Stimulated activated CD4-positive, alpha-beta T cell treated with anti-CD3 and anti-CD28 coated beads, TNF-alpha, amount 100 ng/mL, for 24 hours (primary cell): ENCODE measurements at places on chromosomes 6 and 20.
A peak's percentile ranks its signal among the peaks of the same experiment; 100 is the strongest.

DNA sequence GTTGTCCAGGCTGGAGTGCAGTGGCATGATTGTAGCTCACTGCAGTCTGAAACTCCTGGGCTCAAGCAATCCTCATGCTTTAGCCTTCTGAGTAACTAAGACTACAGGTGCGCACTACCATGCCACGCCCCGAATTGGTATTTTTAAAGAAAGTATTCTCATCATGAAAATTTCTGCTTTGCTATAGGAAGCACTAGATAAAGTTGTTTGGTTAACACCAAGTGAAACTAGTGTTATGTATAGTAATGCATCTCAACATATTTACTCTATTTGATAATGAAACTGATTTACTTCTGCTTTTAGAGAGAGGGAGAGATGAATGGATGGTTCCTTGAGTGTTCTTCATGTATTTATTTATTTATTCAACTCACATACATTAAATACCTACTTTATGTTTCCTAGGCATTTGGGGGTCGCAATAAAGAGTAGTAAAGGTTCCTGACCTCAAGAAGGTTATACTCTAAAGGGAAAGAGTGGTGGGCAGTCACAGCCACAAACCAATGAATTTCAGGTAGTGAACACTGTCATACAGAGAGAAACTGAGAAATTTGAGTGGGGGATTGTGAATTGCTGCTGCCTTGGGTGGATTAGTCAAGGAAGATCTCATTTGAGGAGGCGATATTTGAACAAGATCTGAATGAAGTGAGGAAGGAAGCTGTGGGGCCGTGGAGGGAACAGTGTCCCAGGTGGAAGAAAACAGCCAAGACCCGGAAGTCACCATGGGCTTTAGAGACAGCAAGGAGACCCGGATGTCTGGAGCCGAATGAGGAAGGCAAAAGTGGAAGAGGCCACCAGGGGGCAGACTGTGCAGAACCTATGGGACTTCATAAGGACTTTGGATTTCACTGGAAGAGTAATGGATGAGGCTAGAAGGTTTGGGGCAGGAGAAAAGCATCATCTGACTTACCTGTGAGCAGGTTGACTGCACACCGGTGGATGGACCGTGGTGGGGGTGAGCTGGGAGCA is 185.6 kb downstream of the TSHZ2 start:
- DNase-seq = peak; percentile 19

DNA sequence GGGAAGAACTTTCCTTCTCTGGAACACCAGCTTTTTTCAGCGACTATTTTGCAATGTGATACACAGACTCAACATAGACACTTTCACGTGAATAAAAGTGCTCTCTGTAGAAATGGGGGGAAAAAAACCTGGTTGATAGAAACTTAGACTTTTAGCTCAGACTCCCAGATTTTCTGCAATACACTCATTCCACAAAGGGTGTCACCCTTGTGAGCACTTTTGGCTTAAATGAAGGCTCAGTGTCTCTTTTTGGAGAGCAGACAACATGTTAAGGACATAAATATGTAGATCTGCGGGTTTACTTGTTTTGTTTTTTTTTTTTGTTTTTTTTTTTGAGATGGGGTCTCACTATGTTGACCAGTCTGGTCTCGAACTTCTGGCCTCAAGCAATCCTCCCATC is 579.6 kb downstream of the PTPRT start:
- DNase-seq = no peak

GRCh38 chr20:61414455-61414991 is 162.5 kb downstream of the CDH4 start:
- DNase-seq = no peak

- DNase-seq = no peak
Observed at GRCh38 chr6:34235307-34236130, 1.2 kb upstream of the HMGA1 start.

DNA sequence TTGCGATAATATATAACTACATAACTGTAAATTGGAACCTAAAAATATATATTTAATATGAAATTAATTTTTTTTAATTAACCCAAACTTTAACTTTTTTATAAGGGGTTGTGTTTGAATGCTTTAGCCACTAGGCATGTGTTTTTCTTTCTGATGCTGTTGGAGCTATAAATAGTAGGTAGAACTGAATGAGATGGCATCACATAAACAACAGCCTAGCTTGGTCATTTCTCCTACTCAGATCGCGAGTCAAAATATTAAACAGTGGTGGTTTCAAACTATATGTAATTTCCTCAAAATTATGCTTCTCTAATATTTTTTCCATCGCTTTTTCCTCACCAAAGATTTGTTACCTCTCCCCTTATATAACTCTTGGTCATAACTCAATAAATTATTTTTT is 243.2 kb downstream of the ARID1B start:
- DNase-seq = no peak

- DNase-seq = no peak
Observed at GRCh38 chr6:113854531-113855499, 2.3 kb upstream of the MARCKS start.

DNA sequence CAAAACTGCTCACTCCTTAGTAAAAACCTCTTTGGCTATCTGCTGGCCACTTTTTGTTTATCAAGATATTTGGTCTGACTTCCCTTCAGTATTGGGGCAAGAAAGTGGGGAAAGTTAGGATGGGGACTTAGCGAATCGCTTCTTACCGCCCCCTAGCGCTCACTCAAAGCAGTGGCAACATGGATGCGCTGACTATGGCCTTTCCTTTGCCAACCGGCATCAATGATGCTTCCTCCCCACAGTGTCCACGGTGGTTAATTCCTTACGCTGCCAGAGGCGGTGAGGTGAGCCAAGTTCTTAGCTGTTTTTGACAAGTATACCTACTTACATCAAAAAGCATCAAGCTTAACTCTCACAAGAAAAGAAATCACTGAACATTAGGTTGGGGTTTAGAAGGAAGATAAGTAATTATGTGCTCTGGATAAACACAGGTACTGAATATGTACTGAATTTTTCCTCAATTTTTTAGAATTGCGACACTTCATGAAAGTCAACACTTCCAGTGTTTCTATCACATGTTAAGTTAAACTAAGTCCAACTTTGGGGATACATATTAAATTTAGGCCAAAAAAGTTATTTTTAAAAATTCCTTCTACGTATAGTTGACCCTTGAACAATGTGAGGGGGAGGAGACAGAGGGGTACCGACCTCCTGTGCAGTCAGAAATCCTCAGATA is 86.7 kb downstream of the GMDS start:
- no peak for DNase-seq

- no peak for DNase-seq
Observed at GRCh38 chr6:159533568-159533967, 159.5 kb downstream of the SOD2 start.

DNA sequence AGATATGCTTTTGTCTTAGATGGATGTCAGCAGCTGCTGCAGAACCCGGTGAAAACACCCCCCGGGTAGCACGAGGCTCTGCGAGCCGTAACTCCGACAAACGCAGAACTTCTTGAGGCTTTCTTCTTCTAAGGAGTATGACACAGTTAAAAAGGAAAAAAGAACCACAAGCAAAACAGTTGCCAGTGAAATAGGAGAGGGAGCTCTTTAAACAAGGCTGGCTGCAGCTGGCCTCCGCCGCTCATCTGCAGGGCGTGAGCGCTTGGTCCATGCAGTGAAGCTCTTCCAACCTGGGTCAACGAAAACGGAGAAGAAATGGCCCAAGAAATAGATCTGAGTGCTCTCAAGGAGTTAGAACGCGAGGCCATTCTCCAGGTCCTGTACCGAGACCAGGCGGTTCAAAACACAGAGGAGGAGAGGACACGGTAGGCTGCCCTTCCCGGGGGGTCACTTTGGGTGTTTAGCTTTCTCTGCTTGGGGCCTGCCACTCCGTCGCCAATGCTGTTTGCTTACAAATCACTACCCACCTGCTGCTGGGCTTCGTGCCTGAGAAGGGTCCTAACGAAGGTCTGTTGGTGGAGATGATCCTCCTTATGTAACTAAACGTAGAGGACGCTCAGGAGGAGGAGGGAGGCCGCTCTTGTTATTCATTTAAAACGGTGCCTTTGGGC is 13.2 kb downstream of the SYTL3 start:
- DNase-seq = no peak

- DNase-seq = peak; percentile 2
Observed at GRCh38 chr6:164106345-164106769, 691.8 kb downstream of the QKI start.

- no peak for DNase-seq
Observed at GRCh38 chr6:154624038-154624599, 109.1 kb upstream of the SCAF8 start.

DNA sequence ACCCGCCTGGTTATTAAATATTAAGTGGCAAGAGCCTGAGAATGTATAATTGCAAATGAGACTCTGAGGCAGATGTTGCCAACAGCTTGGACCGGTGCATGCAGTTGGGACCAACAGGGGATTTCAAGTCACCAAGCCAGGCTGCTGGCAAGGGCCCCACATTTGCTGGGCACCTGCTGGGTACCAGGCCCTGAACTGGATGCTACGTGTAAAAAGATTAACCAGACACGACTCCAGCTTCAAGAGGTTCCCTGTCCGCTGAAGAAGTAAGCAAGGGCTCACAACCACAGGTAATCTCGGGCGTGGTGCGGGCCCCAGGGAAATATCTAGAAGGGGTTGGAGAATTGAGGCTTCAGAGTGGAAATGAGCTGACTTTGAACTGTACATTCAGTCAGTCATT is 13.2 kb upstream of the SIRPA start:
- no peak for DNase-seq

DNA sequence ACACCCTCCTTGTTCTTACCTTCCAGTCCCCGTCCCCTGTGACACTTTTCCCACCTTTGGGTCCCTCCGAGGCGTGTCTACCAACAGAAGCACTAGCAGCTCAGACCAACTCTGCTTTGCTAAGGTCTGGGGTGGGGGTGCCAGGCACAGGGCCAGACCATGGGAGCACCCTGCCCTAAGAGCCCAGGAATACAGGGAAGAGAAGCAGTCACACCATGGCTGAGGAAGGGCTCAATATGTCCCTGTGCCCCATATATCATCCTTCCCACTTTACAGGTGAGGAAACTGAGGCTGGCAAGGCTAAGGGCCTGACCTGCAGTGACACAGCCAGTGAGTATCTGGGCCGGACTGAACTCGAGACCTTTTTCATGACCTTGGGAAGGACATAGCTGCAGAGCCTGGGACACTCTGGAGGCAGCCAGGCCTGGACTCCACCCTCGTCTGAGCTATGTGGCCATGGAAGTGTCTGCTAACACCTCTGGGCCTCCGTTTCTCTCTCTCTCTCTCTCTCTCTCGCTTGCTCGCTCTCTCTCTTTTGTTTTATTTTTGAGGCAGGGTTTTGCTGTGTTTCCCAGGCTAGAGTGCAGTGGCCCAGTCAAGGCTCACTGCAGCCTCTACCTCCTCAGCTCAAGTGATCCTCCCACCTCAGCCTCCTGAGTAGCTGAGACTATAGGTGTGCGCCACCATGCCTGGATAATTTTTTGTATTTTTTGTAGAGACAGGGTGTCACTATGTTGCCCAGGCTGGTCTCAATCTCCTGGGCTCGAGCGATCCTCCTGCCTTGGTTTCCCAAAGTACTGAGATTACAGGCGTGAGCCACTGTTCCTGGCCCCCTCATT is 156.7 kb downstream of the GRM4 start:
- DNase-seq = no peak

DNA sequence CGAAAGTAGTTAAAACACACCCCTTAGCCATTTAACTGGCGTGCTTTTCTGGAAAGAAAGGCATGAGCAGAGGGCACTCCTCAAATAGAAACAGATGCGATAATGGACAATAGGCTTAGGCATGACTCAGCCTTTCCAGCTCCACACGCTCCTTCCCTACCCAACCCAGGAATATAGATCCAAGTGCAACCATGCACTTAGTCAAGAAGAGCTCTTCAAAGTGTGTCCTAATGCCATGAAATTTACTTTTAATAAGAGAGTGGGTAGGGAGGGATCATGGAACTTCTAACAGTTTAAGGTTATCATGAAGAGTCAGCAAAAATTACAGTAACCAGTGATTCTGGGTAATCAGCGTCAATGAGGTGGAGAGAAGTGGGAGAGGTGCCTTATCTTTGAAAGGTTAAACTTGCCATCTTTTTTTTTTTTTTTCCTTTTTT is 2.4 kb upstream of the EFHC1 start:
- DNase-seq = no peak

DNA sequence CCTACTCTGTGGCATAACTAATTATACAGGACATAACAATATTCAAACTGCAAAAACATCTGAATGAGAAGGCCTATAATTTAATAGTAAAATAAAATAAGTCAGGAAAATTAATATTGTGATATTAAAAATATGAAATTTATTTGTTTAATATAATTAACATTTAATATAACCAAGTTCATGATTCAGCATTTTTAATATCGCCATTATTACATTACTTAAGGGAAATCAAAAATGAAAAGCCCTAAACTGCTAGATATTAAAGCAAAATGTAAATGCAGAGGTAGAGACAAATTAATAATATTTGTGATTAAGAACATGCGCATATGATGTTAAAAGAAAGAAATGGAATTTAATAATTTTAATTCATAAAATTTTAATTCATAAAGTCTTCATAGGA is 683.4 kb upstream of the EYS start:
- no peak for DNase-seq

GRCh38 chr6:111959766-111960165 is 86.5 kb upstream of the FYN start:
- no peak for DNase-seq

GRCh38 chr6:15879371-15880261 is 216.8 kb upstream of the DTNBP1 start:
- peak; percentile 76 for DNase-seq

- no peak for DNase-seq
Observed at GRCh38 chr6:116139917-116140316, 14.0 kb upstream of the COL10A1 start.

GRCh38 chr20:19944772-19945459 is 72.2 kb upstream of the NAA20 start:
- peak; percentile 4 for DNase-seq

DNA sequence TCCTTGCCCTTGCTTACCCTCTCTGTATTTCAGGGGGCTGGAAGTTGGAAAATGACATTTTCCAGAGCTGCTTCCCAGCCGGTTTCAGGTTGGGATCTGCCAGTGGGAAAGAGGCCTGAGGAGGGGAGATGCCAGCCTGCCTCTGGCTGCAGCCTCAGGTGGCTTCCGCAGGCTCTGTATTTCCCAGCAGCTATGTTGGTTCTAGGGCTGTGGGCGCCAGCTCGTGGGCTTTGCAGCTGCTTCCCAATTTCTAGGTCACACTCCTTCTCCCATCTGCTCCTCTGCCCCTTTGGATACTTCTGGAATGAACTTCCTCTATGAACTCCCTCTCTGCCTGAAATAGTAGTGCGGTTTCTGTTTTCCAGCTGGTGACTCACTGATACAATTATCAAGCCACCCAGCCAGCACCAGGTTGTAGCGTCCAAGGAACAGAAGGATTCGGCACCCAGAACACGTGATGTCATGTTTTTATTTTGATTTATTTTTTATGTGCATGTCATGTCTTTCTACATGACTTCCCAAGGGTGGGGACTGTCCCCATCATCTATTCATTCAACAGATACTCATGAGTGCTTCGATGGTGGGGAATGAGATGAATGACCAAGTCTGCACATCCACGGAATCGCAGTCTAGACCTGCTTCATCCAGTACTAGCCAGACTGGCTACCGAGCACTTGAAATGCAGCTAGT is 38.0 kb downstream of the TGM2 start:
- no peak for DNase-seq

GRCh38 chr6:111810294-111811131 is 62.7 kb downstream of the FYN start:
- DNase-seq = no peak

- no peak for DNase-seq
Observed at GRCh38 chr6:128803911-128804310, 79.0 kb upstream of the LAMA2 start.

GRCh38 chr6:44558832-44559251 is 171.3 kb downstream of the CDC5L start:
- no peak for DNase-seq

GRCh38 chr20:17385798-17386197 is 145.4 kb downstream of the BFSP1 start:
- DNase-seq = no peak
